ENCODE measurements at places on chromosomes 7 and 10.

GRCh38 chr10:4016214-4016740 lies 231.3 kb upstream of the KLF6 start:
- DNase-seq, result no peak

- no peak for DNase-seq
These were observed 175.6 kb downstream of the DNAH11 start for GRCh38 chr7:21718391-21718790.

GRCh38 chr10:110399106-110399964 lies 94.6 kb upstream of the SMNDC1 start:
- no peak for DNase-seq

GRCh38 chr7:121079425-121080169 lies 91.1 kb downstream of the CPED1 start:
- DNase-seq, result no peak

- DNase-seq, result no peak
These were observed 14.3 kb downstream of the JAZF1 start for GRCh38 chr7:28165961-28166955.

GRCh38 chr7:133110312-133110711 lies 28.4 kb upstream of the CHCHD3 start:
- no peak for DNase-seq

DNA sequence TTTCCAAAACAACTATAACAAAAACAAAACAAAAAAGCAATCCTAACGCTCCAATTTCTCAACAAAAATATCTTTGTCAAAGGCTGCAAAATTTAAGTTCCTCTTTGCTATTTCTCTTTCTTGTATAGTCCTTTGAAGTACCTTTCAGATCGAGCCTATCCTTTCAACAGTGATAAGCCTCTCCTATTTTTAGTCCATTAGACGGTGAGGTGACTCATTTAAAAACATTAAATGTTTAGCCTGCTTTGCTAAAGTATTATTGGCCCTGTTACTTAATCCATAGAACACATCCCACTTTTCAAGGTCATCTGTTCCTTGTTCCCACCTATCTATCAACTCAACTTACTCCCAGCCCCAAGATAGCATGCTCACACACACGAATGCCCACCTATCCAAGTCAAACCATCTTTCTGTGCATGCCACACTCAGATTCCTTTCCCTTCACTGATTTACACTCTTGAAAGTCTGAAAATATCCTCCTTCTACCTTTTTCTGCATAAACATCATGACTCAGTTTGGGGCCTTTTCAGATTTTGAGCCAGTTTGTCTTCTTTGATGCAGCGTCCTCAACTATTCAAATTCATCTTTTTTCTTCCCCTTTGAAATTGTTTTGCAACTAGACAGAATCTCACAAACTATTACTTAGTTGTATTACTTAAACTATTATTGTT lies 224.9 kb upstream of the TMEM229A start:
- no peak for DNase-seq

GRCh38 chr10:28538595-28538994 lies 5.7 kb downstream of the WAC start:
- no peak for DNase-seq

DNA sequence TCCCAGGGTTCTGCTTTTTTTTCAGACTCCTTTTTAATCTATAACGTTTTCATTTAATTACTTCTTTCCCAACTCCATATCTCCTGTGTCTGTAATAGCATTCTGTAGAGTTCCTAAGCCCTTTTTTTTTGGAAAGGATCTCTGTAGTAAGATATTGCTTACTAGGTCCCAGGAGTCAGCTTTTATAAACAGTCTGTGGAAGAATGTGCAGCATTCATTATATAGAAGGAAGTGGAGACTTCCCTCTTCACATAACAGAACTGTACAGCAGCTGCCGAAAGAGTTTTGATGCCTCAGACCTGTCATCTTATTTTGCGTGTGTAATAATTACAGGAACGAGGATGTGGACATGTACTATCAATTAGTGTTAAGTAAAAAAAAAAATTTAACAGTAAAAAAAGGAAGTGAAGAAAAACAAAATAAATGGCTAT lies 7.4 kb upstream of the STEAP4 start:
- no peak for DNase-seq

- DNase-seq, result no peak
These were observed 7.6 kb downstream of the ZNF511 start for GRCh38 chr10:133316266-133316665.

GRCh38 chr7:158186864-158187693 lies 400.5 kb downstream of the PTPRN2 start:
- no peak for DNase-seq

DNA sequence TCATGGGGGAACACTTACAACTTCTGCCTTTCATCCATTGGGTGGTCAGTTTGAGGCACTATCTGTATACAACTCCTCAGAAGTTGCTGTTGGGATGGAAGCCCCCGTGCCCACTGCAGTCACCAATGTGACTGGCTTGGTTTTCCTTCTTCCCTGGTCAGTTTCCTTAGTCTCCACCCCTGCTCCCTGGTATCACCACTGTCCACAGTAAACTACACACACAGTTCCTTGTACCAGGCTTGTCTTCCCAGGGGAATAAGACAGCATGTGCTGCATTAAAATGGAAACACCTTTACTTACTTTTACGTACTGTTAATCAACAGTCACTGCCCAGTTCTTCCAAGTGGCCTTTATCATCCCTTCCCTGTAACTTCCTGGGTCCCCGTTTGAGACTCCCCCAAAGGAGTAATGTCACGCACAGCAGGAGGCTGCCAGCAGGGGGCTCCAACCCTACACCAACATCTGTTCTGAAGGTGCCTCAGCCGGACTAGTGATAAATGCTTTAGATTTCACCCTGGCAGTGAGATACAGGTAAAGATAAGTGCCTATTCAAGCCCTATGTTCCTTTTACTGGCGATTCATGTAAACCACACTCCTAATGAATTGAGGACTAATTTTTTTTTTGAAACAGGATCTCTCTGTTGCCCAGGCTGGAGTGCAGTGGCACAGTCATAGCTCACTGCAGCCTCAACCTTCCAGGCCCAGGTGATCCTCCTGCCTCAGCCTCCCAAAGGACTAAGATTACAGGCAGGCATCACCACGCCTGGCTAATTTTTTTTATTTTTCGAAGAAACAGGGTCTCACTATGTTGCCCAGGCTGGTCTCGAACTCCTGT lies 45.3 kb upstream of the PIK3AP1 start:
- DNase-seq, result no peak

DNA sequence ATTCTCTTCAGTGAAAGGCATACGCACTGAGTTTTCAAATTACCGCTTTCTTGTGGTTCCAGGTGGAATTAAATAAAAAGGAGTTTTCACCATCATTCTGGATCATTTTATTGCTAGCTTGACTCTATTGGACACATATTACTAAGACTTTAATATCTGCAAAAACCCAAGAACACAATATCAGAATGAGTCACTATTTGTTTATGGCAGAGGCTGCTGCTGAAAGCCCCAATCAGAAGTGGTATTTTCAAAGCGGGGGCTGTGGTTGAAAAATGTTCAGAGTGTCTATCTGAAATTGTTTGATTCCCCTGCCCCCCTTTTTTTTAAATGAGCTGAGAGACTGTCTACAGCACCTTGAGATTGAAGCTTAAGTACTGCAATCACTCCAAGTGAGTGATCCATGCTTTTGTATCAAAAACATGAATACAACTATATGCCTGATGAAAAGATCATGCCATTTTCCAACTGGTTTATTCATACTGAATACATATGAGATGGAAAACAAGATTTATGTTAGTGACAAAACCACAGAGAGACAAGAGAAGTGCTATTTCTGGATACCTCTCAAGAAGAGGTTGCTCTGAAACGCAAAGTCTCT lies 376.4 kb downstream of the HTR7 start:
- DNase-seq, result no peak

- no peak for DNase-seq
These were observed 66.3 kb upstream of the EFCAB10 start for GRCh38 chr7:105647591-105647990.

- no peak for DNase-seq
These were observed 271.1 kb downstream of the SNX13 start for GRCh38 chr7:17669204-17669603.

GRCh38 chr10:4514445-4515108 lies 311.4 kb upstream of the AKR1E2 start:
- no peak for DNase-seq

- no peak for DNase-seq
These were observed 100.1 kb downstream of the BTRC start for GRCh38 chr10:101453791-101454718.

DNA sequence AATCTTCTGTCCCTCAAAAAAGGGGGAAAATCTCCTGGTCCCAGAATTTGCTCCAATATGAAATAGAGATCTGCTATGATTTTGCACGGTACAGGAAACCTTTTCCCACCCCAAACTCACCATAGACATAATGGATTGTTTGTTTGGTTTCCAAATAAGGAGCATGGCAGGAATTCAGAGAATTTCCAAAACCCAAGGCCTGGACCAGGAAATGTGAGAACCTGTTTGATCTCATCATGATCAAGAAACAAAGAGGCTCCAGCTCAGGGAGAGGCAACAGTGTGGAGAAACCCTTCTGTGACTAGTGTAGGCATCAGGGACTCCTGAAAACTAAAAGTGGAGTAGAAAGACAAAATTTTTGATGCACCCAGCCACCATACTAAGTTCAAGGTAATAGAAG lies 1548.1 kb upstream of the LRRTM3 start:
- no peak for DNase-seq

DNA sequence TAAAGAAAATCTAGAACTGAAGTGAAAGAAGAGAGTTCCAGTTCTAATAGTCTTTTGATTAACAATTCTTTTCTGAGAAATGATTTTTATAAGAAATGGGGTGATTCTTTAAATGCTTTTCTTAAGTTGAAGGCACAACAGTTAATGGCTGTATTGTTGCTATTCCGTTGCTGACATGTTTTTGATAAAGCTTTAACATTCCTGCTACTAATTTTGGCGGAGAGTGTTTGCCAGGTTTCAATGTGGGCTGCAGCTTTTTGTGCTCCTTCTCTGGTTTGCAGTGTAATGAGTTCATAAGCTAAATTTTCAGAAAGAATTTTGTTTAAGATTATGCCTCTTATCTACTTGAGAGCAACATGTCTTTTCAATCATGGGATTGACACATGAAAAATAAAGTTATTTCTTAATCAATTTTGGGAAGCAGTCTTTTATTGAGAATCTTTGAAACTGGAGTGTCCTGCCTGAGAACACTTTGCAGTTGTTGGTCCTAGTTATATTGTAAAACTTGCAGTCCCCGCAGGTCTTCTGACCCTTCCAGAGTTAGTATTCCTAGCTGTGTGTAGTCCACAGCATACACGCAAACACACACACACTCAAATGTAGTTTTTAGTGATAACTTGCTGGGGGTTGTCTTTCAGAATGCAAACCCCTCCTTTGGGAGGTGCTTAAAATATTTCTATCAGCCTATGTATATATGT lies 56.7 kb downstream of the COL17A1 start:
- no peak for DNase-seq

DNA sequence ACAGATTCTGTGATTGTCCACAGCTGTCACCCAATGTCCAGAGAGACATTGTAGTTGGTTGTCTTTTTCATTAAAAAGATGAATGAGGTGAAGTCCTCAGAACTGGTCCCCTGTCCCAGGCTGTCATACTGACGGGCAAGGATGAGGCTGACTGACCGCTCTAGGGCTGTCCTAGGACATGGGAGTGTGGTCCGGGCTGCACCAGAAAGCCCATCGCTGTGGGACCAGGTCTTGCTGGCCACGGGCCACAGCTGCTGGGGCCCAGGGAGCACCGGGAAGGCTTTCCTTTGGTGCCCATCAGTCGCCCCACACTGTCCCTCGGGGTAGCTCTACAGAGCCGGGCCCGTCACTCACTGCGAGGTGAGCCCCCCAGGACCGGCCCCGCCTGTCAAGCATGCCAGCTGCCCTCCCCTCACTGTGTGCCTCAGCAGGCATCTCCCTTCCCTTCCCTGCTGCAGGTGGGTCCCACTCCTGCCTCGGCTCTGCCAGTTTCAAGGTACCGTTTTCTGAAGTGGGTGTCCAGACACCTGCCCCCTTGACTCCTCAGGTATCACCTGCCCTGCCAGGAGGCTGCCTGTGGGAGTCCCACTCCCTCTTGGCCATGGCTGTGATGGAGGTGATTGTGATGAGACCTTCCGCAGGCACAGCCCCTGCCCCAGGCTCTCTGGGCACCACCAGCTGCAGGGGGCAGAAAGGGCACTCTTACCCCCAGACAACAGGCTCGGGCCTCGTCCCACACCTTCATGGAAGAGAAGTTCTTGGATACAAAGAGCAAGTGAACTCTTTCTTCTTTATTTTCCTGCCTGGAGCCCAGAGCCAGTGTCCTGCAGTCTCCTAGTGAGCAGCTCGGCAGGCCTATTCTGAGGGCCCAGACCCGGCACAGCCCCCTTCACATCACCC lies 21.7 kb downstream of the LRRC27 start:
- DNase-seq, result no peak
